Right renal pelvis (tissue), 4 donors: ENCODE measurements at places on chromosomes 5 and 9. TPM values are rescaled to one million over a fixed set of nuclear protein-coding genes. Genes with fewer than 3 reads are reported as not detected.

DNA sequence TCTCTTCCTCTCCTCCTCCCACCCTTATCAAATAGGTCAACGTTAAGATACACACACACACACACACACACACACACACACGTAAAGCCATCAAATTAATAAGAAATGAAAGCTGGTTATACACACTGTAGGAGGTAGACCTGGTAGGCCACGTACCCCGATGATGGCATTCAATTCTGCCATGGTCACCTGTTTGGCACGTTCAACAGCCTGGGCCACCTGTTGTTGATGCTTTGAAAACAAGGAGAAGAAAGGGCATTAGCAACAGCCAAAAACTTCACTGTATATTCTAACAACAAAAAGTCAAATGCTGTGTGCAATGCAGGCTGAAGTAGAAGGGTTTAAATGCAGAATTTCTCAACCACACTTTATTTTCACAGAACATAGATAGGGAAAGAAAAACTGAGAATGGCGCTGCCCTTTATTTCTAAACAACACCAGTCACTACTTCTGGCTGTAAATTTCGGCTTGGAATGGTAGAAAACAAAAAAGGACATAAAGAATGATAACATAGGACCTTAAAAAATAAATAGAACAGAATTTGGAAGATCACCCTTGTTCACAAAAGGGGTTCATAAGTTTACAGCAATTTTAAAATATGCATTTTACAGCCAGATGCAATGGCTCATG, 37.2 kb downstream of the TLE1 start:
- DNase-seq = no peak

DNA sequence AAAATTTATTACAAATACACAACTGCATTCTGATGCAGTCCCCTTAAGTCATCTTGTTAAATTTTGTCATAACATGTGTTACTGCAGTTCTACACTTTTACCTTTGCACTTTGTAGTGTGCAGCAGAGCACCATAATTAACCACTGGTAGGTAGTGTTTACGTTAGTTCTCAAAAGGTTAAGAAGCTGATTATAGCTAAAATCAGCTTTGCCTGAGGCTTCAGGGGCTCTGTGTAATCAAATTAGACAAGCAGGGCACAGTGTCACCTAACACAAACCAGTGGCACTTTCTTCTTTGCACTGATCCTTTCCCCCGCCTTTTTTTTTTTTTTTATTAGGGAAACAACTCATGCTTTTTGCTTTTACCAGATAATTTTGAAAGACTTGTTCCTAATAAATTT, 26.1 kb downstream of the POU5F2 start:
- no peak for DNase-seq

- DNase-seq = no peak
Measured at GRCh38 chr5:123490974-123491373, 21.0 kb upstream of the CSNK1G3 start.

DNA sequence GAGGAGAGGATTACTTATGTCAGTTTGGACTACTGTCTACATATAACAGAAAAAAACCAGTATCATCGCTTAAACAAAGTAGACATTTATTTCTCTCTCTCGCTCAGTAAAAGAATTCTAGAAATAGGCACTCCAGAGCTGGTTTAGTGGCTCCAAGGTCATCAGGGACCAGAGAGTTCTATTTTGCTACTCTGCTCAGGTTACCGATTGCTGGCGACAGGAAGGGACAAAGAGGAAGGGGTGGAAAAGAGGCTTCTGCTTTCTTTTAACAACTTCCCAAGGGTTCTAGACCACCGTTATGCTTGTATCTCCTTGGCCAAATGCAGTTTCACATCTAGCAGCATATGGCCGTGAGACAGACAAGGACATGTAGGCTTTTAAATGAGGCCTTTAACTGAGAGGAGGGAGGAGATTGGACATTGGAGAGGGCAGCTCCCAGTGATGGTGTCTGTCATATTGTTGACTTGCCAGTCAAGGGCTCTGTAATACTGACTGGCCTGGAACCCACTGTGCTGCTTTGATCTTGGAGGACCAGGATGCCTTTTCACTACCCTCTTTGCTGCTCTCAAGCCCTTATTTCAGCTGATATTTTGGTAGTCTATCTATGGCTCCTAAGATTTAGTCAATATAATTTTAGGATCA, 15.6 kb upstream of the DCP2 start:
- DNase-seq = no peak

- DNase-seq = no peak
Measured at GRCh38 chr5:180047667-180048066, 23.9 kb downstream of the RNF130 start.

- DNase-seq = no peak
Measured at GRCh38 chr5:78761840-78762239, 113.3 kb upstream of the LHFPL2 start.

DNA sequence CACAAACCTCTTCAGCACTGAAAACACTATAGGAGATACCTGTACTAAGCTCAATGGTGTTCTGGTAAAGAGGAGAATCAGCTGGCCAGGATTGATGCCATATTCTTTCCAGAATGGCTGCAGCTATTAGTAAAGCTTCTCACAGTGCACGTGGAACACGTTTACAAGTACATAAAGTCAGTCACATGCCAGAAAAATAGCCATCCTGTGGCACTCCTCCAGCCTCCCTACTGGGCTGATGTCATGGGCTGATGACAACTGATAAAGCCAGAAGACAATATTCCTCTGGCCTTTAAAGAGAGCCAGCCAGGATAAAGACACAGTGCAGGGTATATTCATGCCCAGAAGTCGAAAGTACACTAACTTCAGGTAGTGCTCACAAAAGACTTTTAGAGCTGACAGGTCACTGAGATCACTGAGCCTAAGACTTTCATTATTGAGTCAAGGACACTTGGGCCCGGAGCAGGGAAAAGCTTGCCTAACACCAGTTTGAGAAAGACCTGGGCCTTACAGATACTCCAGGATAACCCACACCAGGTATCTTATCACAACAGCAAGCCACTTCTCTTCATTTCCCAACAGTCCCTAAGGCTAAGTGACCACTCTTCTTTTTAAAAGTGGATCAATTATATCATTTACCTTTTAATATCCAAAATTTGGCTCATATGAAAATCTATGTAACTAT, 29.4 kb downstream of the ABITRAM start:
- DNase-seq = no peak

GRCh38 chr5:16867577-16867953, 68.5 kb downstream of the MYO10 start:
- DNase-seq = no peak

- no peak for DNase-seq
Measured at GRCh38 chr9:97703437-97704344, 6.6 kb upstream of the XPA start.

- no peak for DNase-seq
Measured at GRCh38 chr5:58184910-58185309, 275.0 kb downstream of the PLK2 start.

DNA sequence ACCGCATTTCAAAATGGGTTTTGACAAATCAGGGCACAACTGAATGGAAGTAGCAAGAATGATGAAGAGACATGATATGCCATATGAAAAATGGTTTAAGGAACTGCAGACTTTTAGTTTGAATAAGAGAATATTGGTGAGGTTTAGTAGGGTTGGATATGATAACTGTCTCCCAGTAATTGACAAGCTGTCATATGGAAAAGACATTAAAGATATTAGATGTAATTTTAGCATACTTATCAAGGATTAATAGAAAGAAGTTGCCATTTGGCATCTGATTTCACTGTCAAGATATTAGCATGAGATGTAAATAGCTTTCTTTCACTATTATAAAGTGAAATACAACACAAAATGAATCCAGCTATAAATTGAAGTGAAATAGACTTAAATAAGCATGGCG, 169.0 kb upstream of the MPDZ start:
- no peak for DNase-seq

DNA sequence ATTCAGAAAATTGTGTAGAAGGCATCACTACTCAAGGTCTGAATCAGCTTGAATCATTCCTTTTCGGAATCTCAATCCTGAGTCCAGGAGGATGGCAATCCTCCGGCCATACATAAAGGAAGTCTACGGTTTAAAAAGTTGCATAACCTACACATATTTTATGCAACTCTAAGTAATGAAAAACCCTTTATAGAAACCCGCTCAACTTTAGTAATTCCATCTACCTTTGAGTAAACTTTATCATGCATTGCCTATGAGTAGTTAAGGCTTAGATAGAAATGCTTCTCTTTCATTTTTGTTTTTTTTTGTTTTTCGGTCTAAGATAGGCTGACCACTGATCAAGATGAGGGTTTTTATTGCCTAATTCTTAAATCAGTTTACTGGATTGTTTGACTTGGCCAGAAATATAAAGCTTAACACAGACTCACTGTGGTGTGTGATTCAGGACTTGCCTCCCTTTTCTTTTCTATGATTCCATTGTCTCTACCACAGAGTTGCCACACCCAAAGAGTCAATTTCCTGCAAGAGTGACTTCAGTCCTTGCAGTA, 85.0 kb downstream of the LURAP1L start:
- no peak for DNase-seq

GRCh38 chr5:71862507-71863060, 143.5 kb downstream of the CARTPT start:
- DNase-seq = no peak

DNA sequence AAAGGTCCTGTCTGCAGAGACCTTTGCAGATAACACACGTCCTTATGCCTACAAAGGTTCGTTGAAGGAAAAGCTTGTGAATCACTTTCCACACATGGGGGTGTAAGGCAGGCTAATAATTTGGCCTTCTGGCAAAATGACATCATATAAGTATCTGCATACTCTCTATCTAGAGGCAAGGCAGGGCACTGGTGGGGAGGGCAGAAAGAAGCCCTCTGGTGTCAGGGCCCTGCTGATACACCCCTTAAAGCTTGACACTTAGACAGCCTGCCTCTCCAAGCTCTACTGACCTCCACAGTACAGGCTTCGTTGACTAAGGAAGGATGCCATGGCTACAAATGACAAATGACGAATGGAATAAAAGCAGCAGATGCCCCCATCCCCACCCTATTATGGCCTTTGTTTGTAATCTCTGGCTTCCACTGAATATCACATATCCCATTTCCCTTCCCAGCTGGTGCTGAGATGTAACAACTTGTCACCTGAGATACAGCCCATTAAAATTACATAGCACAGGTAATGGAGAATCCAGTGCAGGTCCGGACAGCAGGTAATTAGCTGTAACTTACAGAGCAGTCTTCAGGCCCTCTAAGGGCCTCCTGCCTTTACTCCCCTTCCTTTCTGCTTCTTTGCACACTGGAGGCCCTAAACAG, 76.9 kb upstream of the IFNK start:
- DNase-seq = no peak

DNA sequence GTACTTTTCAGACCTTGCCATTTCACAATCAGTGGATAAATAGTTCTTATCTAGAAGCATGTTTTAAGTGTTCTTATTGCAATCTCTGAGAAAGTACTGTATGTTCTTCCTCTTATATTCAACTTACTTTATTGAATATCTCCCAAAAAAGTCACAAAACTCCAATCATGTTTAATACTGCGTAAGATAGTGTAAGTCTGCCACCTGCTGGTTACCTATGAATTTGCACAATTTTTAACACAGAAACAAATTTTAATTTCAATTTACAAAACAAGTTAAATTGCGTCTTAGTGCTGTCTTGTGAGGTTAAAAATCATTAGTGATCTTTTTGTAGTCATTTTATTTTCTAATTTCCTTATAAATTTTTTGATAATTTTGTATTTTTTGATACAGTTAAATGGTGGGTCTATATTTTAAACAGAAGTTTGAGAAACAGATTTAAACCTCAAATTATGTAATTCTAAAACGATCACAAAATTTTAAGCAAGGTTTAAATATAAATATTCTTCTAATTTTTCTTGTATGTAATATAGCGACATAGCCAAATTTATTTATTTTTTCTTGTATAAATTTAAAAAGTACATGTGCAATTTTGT, 115.8 kb downstream of the EMB start:
- DNase-seq = no peak

- DNase-seq = no peak
Measured at GRCh38 chr5:101904736-101905135, 391.3 kb downstream of the SLCO4C1 start.

GRCh38 chr9:27125936-27126335, 16.9 kb downstream of the TEK start:
- DNase-seq = no peak

DNA sequence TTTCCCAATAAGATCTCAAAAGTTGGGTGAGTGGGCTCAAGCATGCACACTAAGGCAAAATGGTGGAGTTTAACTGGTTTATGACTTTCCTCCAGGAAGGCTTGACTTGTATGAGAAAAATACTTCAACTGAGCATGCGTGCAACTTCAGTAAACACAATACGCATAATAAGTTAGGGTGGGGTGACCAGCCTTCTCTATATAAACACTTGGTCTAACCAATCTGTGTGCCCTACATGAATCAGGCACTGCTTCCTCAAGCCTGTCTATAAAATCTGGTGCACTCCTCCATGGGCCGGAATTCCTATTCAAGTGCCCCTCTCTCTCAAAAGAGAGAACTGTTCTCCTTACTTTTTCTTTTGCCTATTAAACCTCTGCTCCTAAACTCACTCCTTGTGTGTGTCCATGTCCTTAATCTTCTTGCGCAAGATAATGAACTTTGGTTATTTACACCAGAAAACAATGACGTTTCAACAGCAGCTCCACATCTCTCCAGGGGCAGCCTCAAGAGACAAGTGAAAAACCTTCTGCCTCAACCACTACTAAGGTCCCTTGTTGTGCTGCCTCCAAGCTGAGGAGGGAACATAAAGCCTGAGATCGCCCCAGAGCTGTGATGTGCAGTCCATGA, 352.6 kb downstream of the CAAP1 start:
- no peak for DNase-seq

DNA sequence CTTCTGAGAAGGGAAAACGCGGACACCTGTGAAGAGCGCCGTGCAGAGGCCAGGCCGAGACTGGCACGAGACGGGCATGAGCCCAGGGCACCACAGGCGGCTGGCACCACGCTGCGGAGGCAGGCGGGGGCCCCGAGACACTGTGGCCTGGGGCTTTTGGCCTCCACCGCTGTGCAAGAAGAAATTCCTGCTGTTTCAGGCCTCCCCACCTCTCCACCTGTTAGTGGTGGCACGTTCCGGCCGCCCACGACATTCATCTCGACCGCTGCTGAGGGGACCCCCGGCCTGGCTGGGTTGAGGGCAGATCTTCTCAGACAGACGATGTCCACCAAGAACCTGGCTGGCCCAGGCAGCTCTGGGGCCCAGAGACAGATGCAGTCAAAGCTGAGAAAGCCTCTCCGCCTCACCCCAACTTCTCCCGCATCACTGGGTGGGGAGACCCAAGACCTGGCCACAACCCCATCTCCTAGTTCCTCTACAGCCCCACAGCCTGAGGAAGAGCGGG, 11.5 kb downstream of the NACC2 start:
- DNase-seq = no peak

GRCh38 chr5:132510076-132510475, 19.5 kb upstream of the IRF1 start:
- no peak for DNase-seq

The SPATA31D4 gene
- polyA plus RNA-seq = not detected

The KIF27 gene
- 19.5 TPM for polyA plus RNA-seq

The STPG3 gene
- polyA plus RNA-seq = 1.7 TPM

The ANXA2R gene
- 1.3 TPM for polyA plus RNA-seq

The HOMER1 gene
- polyA plus RNA-seq = 19.6 TPM

The TCF7 gene
- 13.7 TPM for polyA plus RNA-seq

The HTR4 gene
- polyA plus RNA-seq = 0.15 TPM

The CBY3 gene
- polyA plus RNA-seq = 0.47 TPM

The CNTFR gene
- polyA plus RNA-seq = 53.8 TPM

The HAPLN1 gene
- polyA plus RNA-seq = 9.5 TPM

The FOXD4L3 gene
- not detected for polyA plus RNA-seq

The TXN gene
- polyA plus RNA-seq = 235 TPM
